ENCODE measurements at places on chromosomes 3 and 15.
A peak's percentile ranks its signal among the peaks of the same experiment; 100 is the strongest.

DNA sequence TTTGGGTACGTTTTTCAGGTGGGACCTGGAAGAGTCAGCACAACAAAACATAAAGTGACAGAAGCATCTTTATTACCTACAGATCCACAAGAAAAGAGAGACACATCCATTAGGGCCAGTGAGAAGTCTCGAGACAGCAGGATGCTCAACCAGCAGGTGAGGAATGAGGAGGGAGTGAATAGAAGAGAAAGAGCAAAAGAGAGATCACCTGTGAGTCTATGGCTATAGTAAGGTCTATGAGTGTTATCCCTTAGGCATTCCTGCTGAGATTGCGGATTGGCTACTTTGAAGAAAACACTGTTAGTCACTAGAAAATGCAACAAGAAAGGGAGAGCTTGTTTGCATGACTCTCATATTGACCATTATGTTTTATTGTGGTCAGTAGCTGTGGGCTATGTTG lies 1556.2 kb upstream of the GBE1 start:
- no peak for DNase-seq

DNA sequence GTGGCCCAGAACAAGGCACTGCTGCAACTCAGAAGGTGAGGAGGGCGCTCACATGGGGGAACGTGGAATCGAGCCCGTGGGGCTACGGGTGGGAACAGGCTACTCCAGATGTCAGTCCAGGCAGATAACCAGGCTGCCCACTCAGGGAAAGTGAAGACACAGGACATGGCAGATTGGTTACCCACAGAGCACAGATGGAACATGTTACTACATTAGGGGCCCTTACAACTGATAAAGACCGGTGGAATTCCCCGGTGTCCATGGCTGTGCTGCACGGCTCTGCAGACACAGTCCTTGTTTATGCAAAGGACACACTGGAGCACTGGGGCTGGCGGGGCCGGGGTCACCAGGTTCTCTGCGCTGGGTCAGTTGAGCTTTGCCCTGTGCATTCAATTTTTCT lies 36.9 kb downstream of the PCSK6 start:
- DNase-seq: no peak

GRCh38 chr3:135762188-135762856 lies 203.2 kb upstream of the PPP2R3A start:
- no peak for DNase-seq

DNA sequence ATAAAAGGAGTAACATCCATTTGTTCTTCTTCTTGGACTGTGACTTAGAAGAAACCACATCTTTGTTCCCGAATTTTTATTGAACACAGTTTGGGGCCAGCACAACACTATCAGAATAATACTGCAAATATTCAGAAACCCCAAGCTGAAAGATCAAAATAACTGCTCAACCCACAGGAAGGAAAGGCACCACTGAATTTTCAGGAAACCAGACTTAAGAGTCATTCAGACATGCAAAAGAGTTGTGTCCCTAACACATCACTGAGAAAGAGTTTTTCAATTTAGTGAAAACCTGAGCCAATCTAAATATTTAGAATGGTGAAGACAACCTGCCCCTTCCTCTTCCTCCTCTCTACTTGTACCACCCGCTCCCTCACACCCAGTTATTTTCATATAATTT lies 295.0 kb upstream of the RORA start:
- no peak for DNase-seq

GRCh38 chr3:61980041-61980440 lies 393.3 kb downstream of the FEZF2 start:
- DNase-seq: no peak

DNA sequence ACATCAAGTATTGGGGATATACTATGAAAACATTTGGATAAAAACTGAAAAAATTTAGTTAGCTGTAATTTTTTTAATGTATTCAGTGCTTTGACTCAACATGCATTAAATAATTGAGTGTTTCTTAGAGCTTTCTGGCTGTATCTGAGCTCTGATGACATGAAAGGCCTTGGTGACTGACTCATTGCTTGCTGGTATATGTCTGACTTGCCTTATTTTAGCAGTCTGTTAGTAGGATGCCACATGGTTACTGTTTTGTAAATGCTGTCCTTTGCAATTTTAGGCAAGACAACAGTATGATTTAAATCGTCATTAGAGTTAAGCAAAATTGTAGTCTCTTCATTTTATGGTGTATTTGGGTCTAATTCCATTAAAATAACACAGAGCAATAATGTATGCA lies 199.2 kb downstream of the GHSR start:
- no peak for DNase-seq

GRCh38 chr15:95940431-95940985 lies 390.0 kb upstream of the NR2F2 start:
- no peak for DNase-seq

DNA sequence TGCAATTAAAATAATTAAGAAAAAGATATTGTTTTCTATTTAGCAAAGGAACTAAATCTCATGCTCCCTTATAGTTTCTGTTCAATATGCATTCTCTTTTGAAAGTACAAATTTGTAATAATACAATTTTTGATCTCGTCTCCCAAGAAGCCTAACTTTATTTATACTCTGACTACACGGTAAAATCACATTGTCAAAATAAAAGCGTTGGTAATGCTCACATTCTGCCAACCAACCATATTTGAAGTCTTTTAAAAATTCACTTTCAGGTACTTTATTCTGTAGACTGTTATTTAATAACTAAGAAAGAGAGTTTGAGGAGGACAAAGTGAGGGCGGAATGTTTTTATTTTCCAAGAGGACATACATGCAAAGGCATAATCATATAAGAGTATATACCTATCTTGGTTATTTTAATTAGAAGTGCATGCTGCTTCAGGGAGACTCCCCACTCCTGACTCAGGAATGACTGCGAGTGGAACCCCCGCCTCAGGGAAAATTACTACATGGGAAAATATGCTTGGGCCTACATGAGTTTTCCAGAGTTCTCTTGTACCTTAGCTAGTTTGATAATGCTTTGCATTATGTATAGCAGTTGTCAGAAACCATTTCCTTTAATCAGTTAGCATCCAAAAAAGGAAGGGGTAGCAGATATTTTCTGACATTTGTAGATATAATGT lies 19.3 kb downstream of the MBNL1 start:
- DNase-seq: no peak

DNA sequence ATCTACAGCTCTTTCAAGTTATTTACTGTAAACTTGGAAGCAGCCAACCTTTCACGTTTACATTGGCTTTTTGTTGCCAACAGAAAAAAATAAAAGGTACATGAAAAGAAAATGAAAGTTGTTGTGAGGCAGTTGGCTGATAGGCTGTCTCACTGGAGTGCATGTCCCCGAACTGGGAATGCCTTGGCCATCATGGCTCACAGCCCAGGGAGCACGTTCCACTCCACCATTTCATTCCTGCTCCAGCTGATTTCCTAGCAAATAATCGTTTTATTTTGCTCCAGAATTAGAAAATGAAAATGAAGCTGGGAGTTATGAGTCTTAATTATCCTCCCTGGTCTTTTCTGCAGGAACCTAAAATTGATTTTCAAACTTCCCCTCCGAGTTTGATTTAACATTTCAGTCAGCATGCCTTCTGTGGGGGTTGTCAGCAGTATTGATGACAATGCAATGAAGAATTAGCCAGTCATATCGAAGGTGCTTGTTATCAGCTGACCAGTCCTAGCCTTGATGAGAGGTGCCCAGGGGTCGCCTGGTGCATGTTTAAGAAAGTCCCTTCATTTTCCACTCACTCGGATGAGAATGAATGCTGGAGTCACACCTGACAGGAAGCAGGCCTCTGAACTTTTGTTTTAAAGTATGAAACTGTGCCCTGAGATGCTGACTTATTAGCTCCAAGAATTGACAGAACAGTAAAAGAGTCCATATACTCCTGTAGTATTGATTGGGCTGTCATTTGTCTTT lies 293.7 kb upstream of the TRIM42 start:
- peak; percentile 68 for DNase-seq

DNA sequence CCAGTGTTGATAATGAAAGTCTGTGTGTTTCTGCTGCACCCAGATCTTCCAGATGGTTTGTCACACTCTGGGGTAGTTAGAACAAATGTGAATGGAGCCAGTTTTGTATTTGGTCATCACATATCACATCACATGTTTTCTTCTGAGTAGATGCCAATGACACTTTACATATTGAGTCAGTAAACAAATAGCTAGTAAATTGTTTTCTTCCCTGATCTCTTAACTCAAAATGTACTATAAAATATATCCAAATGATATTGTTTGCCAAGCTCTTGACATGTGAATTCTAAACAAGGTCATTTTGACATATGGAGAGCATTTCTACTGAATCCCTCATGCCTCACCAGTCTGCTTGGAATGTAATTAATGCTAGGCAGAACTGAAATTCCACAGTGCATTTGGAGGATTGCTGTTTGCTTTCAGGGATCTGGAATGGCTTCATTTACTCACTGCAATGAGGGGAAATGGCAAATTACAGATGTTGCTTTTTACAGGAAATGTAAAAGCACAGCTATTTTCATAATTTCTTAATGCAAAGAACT lies 45.0 kb downstream of the PDHB start:
- no peak for DNase-seq

DNA sequence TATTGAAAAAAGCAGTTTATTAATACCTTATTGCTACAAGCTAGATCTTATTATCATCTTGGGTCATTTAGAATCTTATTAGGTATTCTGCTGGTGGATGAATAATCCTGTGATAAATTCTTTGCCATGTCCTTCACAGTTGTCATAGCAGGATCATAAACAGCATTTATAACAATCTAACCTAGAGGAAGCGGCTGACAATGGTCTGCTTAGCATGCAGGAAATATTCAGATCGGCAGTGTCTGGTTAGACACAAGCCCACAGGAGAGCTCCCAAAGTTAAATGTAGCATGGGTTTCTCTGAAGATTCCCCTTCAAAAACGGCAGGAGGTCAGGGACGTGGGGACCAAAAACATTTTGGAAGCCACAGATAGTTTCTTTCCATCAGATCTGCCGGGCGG lies 179.3 kb downstream of the FOXB1 start:
- DNase-seq: no peak

- no peak for DNase-seq
Measured at GRCh38 chr3:170494766-170495165, 76.1 kb downstream of the CLDN11 start.

DNA sequence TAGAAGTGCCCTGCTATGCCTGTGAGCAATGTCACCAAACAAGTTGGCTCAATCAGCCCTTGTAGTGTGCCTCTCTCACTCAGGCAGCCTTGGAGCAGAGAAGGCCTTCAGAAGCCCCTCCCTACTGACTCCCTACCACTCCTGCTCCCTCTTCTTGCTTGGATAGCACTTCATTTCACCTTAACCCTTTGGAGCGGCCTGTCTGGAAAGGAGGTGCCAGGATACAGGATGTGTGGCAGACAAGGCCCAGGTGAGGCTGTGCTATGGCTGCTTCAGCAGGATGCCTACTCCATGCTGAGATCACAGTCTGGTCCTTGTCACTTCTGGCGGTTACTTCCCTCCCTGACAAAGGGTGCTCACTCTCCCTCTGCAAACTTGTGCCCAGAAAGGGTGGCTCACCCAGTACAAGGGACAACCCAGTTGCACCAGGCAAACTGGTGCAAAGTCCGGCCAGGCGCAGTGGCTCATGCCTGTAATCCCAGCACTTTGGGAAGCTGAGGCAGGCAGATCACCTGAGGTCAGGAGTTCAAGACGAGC lies 1.1 kb downstream of the MON1A start:
- no peak for DNase-seq

DNA sequence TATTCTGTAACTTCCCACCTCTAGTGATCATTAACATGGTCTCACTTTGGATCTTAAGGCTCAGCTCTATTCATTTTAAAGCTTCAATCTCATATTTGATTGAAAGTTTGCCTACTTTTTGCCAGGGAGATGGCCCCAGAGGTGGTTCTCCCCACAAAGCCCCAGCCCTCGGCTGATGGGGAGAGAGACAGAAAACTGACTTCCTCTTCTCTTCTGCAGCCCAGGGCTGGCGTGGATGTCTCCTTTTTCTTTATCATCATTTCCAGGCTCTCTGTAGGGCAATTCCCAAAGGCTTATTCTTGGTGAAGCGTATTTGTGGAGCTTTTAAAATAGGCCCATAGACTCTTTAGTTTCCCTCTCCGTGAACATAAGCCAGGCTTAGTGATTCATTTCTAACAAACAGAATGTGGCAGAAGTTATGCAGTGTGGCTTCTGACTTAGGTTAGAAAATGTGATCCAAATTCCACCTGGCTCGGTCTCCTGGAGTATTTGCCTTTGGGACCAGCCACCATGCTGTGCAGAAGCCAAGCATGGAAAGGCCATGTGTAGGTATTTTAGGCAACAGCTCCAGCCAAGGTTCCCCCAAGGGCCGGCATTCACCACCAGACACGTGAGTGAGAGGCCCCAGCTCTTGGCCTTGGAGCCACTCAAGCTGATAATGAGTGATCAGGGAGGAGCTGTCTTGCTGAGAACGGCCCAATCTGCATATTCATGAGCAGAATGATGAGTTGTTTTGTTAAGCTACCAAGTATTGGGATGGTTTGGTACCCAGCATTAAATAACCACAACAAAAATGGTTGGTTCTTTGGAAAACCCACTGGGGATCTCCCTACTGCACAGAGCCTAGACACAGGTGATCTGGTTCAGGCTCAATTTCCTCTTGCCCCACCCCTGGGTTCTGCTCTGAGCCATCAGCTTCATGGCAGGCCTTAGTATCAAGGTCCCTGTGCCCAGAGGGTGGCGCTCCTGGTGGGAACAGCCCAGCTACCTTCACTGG lies 353.2 kb upstream of the PROK2 start:
- no peak for DNase-seq
